Activated naive CD8-positive, alpha-beta T cell treated with anti-CD3 and anti-CD28 coated beads for 36 hours (primary cell): ENCODE measurements at places on chromosomes 12 and 14.

GRCh38 chr14:60327447-60328331 is 78.7 kb downstream of the PPM1A start:
- peak; percentile 56 for DNase-seq

DNA sequence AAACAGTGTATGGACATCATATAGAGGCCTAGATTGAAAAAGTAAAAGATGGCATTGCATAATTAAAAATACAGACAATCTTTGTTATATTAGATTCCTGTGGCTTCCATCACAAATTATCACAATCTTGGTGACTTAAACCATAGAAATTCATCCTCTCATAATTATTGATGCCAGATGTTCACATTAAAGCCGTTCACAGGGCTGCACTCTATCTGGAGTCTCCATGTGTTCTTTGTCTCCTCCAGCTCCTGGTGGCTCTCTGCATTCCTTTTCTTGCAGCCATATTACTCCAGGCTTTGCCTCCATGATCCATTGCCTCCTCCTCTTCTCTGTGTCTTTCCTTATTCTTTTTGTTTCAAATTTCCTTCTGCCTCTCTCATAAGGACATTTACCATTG is 875.7 kb upstream of the USP15 start:
- DNase-seq = no peak

DNA sequence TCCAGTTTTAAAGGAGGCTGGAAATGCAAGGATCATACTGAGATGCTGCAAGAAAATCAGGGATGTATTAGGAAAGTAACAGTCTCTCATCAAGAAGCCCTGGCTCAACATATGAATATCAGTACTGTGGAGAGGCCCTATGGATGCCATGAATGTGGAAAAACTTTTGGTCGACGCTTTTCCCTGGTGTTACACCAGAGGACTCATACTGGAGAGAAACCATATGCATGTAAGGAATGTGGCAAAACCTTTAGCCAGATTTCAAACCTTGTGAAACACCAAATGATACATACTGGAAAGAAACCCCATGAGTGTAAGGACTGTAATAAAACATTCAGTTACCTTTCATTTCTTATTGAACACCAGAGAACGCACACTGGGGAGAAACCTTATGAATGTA is 24.5 kb downstream of the ZNF891 start:
- DNase-seq = no peak

GRCh38 chr12:5648692-5649359 is 216.9 kb downstream of the NTF3 start:
- DNase-seq = no peak
